Pericardium fibroblast (primary cell): ENCODE measurements at places on chromosomes 2 and 18. TPM values are rescaled to one million over a fixed set of nuclear protein-coding genes. Genes with fewer than 3 reads are reported as not detected.

Gene CLIP4
- 29.8 and 35.9 TPM in 2 replicates for total RNA-seq

Gene SRD5A2
- total RNA-seq = not detected in 2 replicates

Gene CIB4
- not detected in 2 replicates for total RNA-seq

Gene ASPRV1
- total RNA-seq = 0.70 and 0.77 TPM in 2 replicates

Gene PLEK
- total RNA-seq = not detected in 2 replicates

Gene ALLC
- total RNA-seq = not detected in 2 replicates
